ENCODE measurements at places on chromosomes 5 and 9. TPM values are rescaled to one million over a fixed set of nuclear protein-coding genes. Genes with fewer than 3 reads are reported as not detected.

DNA sequence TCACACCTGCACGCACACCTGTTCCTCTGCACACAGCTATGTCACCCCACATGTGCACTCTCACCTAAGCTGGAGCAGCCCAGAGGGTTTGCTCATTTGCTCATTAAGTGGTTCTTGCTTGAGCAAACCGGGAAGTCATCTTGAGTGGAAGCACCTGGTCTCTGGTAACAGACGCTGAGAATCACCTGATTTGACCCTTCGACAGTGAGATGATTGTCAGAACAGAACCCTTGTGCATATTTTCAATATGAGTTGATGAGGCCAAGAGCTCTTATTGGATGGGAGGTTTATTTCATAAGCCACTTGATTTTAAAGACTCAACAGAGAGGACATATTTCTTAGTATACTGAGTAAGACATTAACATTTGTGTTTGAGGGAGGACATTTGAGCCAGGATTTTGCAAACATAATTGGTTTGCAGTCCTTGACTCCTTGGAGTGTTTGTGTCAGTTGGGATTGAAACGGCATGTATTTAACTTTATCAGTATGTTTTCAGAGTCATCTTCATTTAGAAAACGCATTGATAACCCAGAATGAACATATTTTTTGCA is 22.1 kb upstream of the LPCAT1 start:
- DNase-seq, result no peak

MEIKIN gene
- total RNA-seq, result not detected

BTNL8 gene
- 337 TPM for total RNA-seq

GRCh38 chr5:142925795-142926194 is 155.6 kb downstream of the ARHGAP26 start:
- no peak for DNase-seq

DNA sequence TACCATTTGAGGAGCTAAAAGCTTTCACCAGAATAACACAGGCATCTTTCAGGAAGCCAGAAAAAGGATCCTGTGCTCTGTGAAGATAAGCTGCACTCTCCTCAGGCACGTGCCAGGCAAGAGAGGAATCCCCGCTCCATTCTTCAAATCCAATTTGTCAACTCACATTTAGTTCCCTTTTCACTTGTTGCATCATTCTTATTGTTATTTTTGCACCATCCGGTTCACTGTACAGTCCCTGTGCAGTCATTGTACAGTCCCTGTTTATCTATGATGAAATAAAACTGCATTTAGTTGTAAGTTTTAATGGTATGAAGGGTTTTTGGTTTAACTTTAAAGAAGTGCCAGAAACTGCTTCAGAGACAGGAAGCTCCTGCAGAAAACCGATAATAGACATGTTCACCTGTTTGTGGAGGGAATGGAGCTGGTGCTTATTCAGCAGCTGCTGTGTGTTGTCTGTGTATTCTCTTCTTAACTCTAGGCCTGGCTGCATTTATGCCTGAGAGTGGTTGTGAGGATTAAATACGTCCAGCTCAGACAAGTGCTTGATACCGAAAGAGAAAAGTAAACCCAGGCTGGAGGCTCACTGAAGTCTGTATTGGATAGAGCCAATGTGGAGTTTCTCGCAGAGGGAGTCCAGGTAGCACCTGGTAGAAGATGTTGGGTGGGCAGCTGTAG is 22.4 kb downstream of the IFNW1 start:
- DNase-seq, result no peak
